MM.1S (cell line): ENCODE measurements at places on chromosomes 6 and 20.

- peak; percentile 74 for DNase-seq
- no peaks in the 10 kb centered on the region for H3K27me3 ChIP-seq
- H3K27ac ChIP-seq, result peak overlapping the region; percentile 76
- peaks cover 2% of the 10 kb centered on the region; the same call in 1 of the 2 replicates for H3K36me3 ChIP-seq
These were observed 995 bp downstream of the ZFP64 start for GRCh38 chr20:52190437-52191131.

DNA sequence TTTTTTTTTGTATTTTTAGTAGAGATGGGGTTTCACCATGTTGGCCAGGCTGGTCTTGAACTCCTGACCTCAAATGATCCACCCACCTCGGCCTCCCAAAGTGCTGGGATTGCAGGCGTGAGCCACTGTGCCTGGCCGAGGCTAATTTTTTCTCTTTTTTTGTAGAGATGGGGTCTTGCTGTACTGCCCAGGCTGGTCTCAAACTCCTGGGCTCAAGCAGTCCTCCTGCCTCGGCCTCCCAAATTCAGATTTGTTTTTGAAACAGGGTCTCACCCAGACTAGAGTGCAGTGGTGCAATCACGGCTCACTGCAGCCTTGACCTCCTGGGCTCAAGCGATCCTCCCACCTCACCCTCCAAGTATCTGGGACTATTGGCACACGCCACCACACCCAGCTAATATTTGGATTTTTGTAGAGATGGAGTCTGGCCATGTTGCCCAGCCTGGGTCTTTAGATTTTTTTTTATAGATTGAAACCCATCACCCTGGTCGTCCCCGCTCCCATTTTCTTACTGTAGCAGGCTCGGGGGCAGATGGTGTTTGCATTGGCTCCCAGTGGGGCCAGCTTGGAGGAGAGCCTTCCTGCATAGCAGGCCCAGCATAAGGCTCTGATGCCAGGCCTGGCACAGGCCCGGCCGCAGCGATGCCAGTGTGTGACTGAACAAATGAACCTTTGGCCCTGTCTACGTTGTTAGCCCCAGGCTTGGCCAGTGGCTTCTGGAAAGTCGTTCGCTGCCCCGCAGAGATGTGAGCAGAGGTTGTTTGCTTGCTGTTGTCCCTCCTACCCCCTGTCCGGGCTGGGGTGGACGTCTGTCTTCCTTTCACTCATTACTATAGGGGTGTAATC is 4.3 kb upstream of the MTG2 start:
- H3K36me3 ChIP-seq, result no peaks in the 10 kb centered on the region
- H3K4me3 ChIP-seq, result no peak overlapping the region
- H3K27ac ChIP-seq, result no peak overlapping the region
- peaks cover 8% of the 10 kb centered on the region for H3K4me1 ChIP-seq

- H3K27me3 ChIP-seq, result no peaks in the 10 kb centered on the region
- H3K27ac ChIP-seq, result no peak overlapping the region
- peaks cover 12% of the 10 kb centered on the region for H3K4me1 ChIP-seq
- DNase-seq, result no peak
- no peak overlapping the region for H3K4me3 ChIP-seq
These were observed 6.7 kb upstream of the FAM110A start for GRCh38 chr20:826695-827323.

DNA sequence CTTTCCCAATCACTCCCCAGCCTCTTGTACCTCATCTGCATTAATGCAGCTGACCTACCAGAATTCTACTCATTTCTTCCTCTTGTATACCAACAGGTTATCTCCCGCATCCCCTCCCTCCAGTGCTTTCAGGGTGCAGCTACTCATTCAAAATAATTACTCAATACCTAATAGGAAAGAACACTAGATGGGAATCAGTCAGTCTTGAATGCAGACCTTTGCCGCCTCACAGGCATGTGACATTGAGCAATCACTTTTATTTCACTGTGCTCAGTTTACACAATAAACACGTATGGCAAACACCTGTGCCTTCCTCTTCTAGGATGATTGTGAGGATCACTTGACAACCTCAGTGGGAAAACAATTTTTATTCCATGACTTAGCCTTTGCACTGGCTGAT is 13.3 kb downstream of the ZSCAN31 start:
- no peaks in the 10 kb centered on the region for H3K36me3 ChIP-seq
- no peaks in the 10 kb centered on the region for H3K4me1 ChIP-seq
- H3K27me3 ChIP-seq, result no peaks in the 10 kb centered on the region
- no peak overlapping the region for H3K4me3 ChIP-seq

DNA sequence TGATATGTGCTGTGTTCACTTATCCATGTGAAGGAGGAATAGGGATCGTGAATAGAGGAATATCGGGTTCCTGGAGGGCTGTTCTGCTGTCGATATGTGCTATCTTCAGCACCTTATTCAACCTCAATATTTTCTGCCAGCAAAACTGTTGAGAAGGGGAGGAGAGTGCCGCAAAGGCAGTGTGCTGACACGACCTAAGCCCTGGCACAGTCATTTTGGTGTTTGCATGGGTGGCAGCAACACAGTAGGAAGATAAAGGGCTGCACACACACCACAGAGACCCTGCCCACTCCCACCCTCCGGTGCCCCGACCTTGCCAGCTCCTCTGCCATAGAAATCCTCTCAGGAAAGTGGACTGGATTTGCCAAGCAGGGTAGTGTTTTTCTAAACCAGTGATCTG is 47.0 kb downstream of the ZDHHC14 start:
- no peaks in the 10 kb centered on the region for H3K27me3 ChIP-seq
- H3K36me3 ChIP-seq, result no peaks in the 10 kb centered on the region
- H3K27ac ChIP-seq, result no peak overlapping the region
- H3K4me1 ChIP-seq, result no peaks in the 10 kb centered on the region
- DNase-seq, result no peak
- H3K4me3 ChIP-seq, result no peak overlapping the region

DNA sequence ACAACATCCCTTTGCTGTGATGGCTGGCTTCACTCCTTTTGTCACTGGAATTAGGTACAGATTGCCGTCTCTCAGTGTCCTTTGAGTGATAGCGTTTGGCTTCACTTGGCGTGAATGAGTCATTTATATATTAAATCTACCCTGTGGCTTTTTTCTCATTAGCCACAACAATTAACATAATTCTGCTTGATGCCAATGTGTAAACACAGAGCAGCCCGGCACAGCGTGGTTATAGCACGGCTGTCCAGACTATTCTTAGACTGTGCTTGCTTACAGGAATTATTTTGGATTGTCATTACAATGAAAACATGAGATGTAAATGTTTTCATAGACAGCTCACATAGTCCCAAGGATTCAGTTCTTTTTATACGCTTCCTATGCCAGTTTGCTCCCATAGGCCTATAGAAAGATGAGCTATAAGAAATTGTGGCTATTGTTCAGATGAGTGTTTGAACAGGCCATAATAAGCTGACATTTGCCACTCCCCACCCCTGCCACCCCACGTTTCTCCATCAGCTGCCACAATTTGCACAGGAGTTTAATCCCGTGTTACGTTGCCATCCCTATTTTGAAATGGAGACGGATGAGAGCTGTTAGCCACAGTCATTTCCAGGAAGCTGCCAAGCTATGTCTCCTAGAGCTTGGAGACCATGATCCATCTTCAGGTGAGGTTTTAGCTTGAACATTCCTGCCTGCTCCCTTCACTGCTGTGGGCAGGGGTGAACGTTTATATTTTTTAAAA is 65.9 kb downstream of the PPP1R14C start:
- no peaks in the 10 kb centered on the region for H3K4me1 ChIP-seq
- no peaks in the 10 kb centered on the region for H3K36me3 ChIP-seq
- no peak overlapping the region for H3K4me3 ChIP-seq
- H3K27me3 ChIP-seq, result no peaks in the 10 kb centered on the region

DNA sequence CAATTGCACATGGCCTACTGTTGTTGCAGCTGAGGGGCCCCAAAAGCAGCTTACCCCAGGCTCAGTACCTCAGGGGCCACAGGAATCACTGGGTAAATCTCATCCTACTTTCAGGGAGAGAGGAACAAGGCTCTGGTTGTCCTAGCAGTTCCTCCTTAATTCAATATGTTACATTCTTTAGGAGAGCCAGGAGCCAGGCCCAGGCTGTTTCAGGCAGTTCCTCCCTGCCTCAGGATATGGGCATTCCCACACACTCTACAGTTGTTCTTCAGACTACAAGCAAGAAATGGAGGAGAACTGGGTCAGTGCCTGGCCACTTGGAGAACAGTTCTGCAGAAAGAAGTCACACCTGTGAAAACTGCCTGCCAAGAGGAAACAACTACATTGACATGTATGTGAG is 9.6 kb upstream of the BTN3A2 start:
- no peak overlapping the region for H3K4me3 ChIP-seq
- no peak for DNase-seq
- no peaks in the 10 kb centered on the region for H3K27me3 ChIP-seq
- no peaks in the 10 kb centered on the region for H3K36me3 ChIP-seq
- H3K4me1 ChIP-seq, result peaks cover 42% of the 10 kb centered on the region
- peak overlapping the region; percentile 31; the same call in 1 of the 2 replicates for H3K27ac ChIP-seq

DNA sequence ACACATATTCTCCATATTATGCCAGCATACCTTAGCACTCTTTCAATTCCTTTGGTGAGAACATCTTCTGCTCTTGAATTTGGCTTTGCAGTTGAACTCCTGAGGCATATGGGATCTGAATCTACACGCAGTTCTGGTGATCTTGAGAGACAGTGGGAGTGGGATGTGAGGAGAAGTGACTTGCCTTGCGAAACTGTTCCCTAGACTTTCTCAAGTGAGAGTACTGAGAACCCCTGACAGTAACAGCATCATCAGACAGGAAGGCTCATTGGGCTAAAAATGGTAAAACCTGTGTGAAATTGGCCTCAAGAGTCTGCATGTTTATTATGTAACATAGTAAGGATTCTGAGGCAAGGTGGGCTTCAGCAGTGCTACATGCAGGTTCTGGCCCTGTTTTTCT is 49.1 kb upstream of the CEP85L start:
- H3K27me3 ChIP-seq, result no peaks in the 10 kb centered on the region
- peaks cover 13% of the 10 kb centered on the region for H3K4me1 ChIP-seq
- H3K4me3 ChIP-seq, result no peak overlapping the region
- H3K36me3 ChIP-seq, result no peaks in the 10 kb centered on the region
- H3K27ac ChIP-seq, result no peak overlapping the region

DNA sequence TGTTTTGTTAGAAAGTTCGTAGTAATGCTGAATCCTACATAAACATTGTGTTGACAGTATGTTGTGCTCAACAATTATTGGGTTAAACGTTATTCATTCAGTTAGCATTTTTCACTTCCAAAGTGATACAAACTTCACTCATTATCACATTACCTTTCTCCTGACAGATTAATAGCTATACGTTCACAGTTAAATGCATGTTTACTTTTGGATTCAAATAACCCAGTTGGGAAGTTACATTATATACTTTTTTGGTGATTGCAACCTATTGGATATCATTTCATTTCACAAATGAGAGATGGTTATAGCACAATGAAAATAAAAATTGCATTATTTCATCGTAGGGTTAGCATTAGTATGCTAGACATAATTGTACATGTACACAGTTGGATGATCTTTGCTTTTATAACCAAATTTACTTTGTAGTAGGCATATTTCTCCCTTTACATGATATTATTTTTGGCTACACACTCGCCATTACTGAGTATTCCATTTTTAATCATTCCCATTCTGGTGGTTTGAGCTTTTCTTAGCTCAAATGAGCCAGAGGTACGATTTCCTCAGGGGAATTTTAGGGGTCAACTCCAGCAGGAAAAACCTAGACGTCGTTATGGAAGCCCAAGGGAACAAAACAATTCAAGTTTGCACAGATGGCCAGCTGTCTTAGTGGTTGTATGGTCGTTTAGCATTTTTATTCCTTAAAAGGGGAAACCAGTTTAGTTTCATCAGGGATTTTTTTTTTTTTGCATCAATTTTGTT is 2.1 kb upstream of the HIVEP1 start:
- H3K36me3 ChIP-seq, result no peaks in the 10 kb centered on the region
- H3K4me1 ChIP-seq, result peaks cover 10% of the 10 kb centered on the region; the same call in 1 of the 2 replicates
- DNase-seq, result peak; percentile 19
- H3K27me3 ChIP-seq, result no peaks in the 10 kb centered on the region
- H3K4me3 ChIP-seq, result peak overlapping the region; percentile 66

- no peaks in the 10 kb centered on the region for H3K4me1 ChIP-seq
- H3K4me3 ChIP-seq, result no peak overlapping the region
- H3K36me3 ChIP-seq, result no peaks in the 10 kb centered on the region
- no peak overlapping the region for H3K27ac ChIP-seq
- H3K27me3 ChIP-seq, result no peaks in the 10 kb centered on the region
These were observed 21.1 kb downstream of the RTN4IP1 start for GRCh38 chr6:106608080-106608668.
